ENCODE measurements at places on chromosomes 1 and 21.

GRCh38 chr1:227790868-227791267, 24.6 kb upstream of the PRSS38 start:
- no peak for DNase-seq

GRCh38 chr1:9850442-9851162, 26.8 kb upstream of the CLSTN1 start:
- DNase-seq, result no peak

GRCh38 chr1:55635856-55636255, 420.7 kb upstream of the USP24 start:
- no peak for DNase-seq

DNA sequence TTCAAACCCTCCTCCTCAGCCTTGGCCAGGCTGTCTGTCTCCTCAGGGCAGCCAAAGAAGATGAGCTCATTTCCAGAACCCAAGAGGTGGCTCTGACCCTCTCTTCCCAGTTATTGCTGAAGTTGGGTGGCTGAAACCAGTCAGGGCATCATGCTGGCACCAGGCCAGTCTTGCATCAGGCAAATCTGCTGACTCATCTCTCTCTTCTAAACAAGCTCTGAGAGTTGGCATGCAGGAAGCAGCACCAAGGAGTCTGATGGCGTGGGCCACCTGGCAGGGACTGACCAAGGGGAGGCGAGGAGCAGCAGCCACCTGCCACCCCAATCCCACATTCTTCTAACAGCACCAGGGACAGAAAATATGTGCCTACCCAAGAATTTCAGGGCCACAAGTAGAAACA, 104.8 kb upstream of the ATP1A1 start:
- peak; percentile 4 for DNase-seq

GRCh38 chr1:113375878-113376277, 14.4 kb upstream of the MAGI3 start:
- no peak for DNase-seq

DNA sequence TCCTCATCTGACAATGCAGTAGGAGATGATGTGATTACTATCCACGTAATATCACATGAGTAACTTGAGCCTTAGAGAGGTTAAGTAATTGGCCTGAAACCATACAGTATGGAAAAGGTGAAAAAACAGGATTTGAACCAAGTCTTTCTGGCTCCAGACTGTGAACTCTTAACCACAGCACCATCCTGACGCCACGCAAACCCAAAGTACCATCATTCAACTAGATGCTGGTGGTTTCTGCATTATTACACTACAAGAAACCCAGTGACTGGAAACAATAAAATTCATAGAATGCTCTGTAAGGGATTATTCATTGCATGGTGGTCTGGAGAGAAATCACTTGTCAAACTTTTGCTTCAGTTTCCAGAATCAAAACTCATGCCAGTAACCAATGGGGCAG, 90.7 kb downstream of the MAB21L3 start:
- no peak for DNase-seq

DNA sequence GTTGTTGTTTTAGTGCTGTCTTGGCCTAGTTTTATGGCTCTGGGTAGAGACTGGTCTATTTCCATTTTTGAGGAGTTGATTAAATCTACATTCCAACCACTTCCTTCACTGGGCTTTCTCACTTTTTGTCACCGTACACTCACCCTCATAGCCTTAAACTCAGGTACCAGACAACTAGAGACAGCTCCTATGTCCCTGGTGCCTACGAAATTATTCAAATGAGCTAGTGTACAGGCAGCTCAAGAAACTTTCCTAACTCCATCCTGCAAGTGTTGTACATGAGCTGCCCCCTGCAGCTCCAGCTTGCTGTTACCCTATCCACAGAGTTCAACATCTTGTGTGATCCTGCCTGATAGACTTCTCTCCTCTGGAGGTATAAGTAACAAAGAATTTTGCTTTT, 704.8 kb upstream of the RGS18 start:
- no peak for DNase-seq

GRCh38 chr21:41783476-41784180, 16.8 kb upstream of the RIPK4 start:
- DNase-seq, result no peak

DNA sequence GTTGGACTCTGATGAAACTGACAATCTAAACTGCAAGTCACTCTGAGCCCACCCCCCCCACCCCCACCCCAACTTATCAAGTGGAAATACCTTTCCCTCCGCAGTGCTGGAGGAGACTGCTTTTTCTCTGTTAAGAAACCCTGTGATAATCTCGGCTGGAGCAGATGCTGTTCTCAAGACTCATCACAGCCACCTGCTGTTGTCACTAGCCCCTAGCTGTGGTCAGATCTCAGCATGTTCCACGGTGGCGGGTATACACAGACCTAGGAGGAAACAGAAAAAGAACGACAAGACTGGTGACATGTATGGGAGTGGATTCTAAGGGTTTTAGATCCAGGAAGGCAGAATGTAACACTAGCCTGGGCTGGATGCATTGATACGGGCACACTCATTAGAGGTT, 2.3 kb downstream of the ACTL8 start:
- no peak for DNase-seq

DNA sequence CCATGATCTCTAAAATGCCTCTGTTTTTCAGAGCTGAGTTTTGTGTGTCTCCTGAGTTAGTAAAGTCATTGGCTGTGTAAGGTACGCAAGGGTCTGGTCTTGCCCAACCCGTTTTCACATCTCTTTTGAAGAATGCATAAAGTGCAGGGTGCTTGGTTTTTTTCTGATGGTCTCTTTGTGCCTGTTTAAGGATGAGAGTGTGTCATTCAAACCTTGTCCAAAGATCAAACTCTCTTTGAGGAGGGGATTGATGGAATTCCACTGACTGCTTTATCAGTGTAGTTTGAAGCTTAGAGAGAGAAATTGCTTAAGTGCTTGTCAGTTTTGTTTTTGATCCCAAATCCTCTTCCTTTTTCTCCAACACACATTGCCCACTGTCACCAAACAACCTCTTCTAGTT, 20.0 kb upstream of the C8B start:
- no peak for DNase-seq

DNA sequence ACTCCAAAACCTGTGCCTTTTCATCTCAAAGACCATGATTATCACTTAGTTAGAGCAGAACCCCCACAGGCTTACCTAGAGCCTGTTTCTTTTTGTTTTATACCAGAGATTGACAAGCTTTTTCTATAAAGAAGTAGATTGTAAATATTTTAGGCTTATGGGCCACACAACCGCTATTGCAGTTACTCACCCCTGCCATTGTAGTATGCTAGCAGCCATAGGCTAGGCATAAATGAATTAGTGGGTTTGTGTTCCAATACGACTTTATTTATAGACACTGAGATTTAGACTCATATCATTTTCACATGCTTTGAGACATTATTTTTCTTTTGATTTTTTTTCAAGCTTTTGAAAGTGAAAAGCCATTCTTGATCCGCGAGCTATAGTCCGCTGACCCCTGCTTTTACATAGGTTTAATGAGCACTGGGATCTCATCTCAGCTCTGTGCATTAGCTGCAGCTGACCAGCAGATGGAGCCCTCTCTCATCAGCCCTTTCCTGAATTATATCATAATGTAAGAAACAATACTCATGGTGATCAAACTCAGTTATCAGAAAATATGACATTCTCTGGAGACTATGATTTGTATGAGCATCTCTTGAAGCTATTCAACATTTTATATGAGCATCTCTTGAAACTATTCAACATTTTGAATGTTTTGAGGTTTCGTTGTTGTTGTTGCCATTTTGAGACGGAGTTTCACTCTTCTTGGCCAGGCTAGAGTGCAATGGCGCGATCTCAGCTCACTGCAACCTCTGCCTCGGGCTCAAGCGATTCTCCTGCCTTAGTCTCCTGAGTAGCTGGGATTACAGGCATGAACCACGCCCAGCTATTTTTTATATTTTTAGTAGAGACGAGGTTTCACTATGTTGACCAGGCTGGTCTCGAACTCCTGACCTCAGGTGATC, 111.9 kb upstream of the L1TD1 start:
- DNase-seq, result peak; percentile 2

DNA sequence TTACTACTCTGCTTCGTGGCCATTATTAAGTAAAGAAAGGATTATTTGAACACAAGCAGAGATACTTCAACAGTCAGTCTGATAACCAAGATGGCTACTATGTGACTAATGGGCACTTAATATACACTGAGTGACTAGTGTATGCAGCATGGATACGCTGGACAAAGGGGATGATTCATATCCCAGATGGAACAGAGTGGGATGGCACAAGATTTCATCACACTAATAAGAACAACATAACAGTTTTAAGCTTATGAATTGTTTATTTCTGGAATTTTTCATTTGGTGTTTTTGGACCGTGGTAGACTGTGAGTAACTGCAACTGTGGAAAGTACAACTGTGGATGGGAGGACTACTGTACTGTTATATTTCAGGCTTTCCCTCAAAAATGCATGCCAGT, 9.4 kb downstream of the ZCCHC17 start:
- DNase-seq, result no peak

DNA sequence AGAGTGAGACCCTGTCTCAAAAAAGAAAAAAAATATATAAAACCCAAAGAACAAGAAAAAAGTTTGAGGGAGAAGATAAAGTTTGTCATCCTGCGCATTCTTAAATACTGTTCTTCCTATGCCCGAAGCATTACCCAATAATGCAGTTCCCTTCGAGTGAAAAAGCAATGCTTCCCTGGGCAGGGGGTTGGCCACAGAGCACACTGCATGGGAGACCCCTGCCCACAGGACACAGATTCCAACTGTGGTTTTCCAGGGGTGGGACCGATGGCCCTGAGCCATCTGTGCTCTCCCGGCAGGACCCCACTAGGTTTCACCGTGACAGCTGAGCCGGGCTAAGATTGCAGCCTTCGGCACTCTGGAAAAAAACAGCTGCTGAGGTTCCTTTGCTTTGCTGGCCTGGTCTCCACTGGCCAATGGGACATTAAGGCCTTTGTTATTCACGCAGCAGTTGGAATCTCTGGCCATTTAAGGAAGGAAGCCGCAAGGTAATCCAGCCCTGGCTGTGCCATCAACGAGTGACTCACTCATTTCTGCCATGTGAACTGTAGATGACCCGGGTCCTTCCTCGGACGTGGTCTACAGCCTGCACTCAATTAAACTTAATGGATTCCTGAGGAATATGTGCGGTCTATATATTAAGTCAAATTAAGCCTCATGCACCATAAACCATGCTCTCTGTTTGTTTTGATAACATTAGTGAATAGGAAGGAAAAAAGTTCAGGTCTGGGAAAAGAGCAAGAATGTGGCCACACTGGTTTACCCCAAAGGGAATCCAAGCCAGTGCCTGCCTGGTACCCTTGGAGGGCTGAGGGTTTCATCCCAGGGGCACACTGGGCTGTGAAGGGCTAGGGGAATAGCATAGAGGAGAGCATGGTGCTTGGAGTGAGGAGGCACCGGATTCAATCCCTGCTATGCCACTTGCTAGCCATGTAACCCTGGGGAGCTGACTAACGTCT, 163.2 kb downstream of the ZBTB18 start:
- peak; percentile 76 for DNase-seq

DNA sequence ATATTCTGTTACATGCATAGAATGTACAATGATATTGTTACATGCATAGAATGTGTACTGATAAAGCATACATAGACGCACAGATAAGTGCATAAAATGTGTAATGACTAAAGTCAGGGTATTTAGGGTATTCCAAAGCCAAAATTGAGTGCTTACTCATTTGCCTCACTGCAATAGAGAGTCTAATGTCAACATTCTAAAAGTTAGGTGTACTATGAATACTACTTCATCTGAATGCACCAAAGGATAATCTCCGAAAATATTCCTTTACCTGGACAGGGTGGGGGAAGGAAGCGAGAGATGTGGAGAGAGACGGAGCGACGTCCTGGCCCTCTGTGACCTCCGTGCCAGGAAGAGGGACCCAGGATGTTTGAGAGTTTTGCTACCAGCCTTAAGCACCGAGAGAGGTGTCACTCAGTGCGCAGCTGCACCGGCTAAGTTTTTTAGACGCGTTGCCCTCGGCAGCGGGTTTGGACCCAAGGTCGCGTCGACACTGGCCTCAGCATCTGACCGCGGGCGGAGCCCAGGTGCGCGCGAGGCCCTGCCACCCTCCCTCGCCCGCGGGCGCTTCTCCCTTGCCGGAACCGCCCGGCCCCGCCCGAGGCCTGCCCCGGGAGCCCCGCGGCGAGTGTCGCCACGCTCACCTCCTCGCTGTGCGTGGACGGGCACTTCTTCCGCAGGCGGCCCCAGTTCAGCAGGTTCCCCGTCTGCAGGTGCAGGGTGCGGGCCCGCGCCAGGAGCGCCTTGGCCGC, 660 bp downstream of the GCLM start:
- no peak for DNase-seq

GRCh38 chr1:33155877-33156538, 25.8 kb downstream of the TRIM62 start:
- DNase-seq, result no peak

- peak; percentile 99 for DNase-seq
Observed at GRCh38 chr1:111471012-111471411, 2.8 kb upstream of the C1orf162 start.

- DNase-seq, result peak; percentile 22
Observed at GRCh38 chr1:155003766-155004351, 1.3 kb downstream of the ZBTB7B start.

GRCh38 chr1:156838972-156839371, 19.9 kb downstream of the INSRR start:
- no peak for DNase-seq

GRCh38 chr1:39266269-39266668, 61.8 kb downstream of the MACF1 start:
- no peak for DNase-seq

DNA sequence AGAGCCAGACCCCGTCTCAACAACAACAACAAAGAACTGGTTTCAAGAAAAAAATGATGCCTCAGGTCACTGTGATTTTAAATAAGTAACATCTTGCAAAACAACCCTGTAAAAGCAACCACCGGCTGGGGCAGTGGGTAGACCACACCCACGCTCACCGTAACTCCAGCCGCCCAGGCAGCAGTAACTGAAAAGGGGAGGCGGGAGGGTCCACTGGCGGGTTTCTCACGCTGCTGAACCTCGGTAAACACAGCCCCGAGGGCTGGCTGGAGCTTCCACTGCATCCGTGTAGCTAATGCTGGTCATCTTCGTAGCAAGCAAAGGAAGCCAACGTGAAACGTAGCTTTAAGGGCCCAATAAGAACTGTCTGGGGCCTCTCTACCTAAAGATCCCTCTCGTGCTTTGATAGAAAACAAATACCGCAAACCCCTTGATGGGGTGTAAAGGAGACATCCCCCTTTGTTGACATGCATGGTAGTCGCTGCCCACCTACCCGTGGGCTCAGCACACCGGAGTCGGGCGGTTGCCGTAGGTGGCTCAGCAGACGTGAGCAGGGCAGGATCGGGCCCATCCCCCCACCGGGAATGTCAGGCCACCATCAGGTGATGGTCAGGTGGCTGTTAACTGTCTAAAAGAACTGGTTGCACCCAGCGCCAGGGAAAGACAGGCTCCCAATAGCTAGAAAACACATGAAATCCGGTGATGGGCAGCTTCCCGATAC, 4.2 kb downstream of the C1orf159 start:
- no peak for DNase-seq

- peak; percentile 55 for DNase-seq
Observed at GRCh38 chr21:32065654-32066053, 192.8 kb downstream of the HUNK start.

GRCh38 chr1:114231301-114231700, 77.6 kb upstream of the SYT6 start:
- DNase-seq, result no peak
